K562 (cell line): ENCODE measurements at places on chromosomes 2 and 18.

- DNase-seq, result no peak
Observed at GRCh38 chr18:73408469-73408868, 540.7 kb upstream of the NETO1 start.

DNA sequence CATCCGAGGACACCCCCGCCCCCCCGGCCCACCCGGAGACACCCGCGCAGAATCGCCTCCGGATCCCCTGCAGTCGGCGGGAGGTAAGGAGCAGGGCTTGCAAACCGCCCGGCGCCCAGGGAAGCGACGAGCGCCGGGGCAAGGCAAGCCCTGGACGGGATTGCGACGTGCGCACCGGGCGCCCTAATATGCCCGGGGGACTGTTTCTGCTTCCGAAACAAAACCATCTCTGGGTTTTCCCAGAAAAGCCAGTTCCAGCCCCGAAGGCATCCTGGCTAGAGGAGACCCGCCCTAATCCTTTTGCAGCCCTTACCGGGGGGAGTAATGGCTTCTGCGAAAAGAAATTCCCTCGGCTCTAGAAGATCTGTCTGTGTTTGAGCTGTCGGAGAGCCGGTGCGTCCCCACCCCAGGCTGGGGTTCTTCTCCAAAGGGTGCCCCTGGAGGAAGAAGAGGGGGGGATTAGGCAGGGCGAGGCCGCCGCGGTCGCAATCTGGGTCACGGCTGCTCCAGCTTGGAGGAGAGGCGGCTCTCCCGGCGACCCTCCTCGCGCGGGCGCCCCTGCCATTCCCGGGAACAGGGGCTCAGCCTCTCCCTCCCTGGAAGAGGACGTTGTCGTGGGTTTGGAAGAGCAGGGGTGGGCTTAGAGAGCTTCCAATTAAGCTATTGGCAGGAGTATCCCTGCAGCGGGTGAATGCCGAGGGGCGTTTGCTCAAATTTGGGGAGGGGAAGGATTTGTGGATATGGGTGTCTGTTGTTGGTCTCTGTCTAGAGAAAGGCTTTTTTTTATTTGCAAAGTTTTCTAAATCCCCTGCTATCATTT, 521 bp downstream of the MYCN start:
- no peak for DNase-seq

GRCh38 chr2:82109418-82109817, 1804.9 kb upstream of the LRRTM1 start:
- DNase-seq, result no peak

DNA sequence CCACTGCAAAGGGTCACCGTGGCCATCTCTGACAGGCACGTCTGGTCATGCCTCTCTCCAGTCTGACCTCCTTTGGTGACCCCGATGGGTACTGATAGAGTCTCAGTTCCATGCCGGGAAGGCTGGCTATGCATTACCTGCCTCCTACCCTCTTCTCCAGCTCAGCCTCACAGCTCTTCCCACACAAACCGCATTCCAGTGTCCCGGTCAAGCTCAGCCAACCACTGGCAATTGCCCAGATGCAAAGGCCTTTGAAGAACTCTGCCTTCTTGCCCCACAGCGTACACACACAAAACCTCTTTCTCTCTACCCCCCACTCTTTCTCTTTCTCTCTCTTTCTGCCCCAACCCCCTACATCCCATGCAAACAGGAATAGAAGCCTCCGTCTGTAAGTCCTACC, 37.6 kb downstream of the TMEM163 start:
- DNase-seq, result no peak

DNA sequence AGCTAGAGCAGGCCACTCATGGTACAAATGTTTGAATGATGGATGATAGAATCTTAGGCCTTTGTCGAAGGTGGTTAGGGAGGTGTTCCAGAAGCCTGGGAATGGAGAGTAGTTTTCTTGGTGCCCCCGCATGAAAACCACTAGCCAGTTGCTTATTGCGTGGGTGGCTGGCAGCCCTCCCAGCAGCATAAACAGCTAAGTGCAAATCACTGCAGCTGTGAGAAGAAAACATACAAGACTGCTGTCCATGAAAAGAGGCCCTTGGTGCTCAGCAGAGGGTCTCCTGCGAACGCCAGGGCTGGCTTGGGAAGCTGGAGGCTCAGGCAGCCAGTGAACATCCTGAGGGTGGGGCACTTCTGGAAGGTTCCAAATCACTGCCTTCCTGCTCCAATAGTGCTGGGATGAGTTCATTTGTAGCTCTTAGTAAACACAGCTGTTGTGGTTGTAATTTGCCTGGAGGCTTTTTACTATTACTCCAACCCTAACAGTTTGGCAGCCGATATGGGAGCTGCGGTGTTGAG, 118.8 kb downstream of the MGAT5 start:
- DNase-seq, result no peak

DNA sequence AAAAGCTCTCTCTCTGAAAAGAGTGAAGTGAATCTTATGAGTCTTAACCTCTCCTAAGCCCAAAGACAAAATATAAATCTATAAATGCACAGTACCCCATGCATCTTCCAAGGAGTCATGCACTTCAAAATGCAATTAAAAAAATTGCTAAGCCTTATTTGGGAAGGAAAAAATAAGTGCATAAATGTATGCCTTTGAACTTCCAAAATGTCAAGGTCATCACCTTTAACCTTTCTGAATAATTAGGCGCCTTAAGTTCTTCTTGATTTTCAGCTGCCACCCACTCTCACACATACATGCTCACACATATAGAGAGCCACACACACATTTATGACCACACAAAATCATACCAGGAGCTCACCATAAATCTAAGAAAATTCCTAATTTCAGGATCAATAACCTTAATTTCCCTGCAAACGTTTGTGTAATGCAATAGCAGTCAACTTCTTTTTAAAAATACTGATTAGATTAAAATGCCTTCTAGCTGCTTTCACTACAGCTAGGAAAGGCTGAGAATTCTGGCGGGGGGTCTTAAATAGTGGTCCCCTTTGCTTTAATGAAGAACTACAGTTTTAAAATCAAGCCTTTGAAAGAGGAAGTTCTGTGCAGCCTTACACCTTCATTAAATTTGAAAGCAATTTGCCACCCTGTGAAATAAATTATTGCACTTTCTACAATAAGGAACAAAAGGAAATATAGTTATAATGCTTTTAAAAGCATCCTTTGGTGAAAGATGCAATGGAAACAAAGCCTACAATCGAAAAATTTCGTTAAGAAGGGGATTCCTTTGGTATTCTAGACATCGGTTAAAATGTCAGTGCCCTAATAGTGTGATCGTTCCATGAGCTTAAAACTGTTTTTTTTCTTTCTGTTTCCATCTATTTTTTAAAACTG, 3.6 kb downstream of the HOXD11 start:
- no peak for DNase-seq

DNA sequence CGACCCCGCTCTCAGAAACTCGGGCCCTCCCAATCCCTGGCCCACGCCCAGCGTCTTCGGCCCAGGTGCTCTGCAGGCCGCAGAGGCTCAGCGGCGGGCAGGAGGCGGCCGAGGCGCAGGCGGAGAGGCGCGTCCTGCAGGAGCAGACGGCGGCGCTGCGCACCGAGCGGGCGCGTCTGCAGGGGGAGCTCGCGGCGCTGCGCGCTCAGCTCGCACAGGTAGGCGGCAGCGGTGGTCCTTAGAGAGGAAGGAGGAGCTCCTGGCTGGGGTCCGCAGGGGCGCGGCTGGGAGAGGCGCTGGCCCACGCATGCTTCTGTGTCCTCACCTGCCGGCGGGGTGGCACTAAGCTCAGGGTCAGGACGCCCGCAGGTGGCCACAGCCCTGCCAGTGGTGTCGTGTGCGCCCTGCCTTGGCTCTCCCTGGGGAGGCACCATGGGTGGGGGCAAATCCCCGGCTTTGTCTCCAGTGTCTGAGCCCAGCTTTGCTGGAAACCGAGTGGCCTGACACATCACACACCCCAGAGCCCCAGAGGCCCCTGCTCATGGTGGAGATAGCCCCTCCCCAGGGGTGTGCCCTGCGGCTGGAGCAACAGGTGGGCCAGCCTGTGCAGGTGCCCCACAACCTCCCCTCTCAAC, 14.9 kb upstream of the SNED1 start:
- peak; percentile 35 for DNase-seq

DNA sequence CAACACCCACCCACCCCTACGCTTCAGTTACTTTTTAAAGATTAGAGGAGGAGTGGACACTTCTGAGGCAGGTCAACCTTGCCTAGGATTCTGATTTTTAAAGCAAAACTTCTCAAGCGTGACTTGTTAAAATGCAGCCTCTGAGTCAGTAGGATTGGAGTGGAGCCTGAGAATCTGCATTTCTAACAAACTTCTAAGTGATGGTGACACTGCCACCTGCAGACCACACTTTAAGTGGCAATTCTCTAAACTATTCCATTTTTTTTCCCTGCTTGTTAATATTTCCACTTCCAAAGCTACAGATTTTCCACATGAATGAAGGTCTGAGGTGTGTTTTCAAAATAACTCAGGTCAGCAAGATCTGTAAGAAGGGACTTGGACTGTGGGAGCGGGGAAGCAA, 171.1 kb upstream of the CCDC150 start:
- DNase-seq, result no peak

GRCh38 chr2:241314226-241315092, 1.0 kb downstream of the HDLBP start:
- no peak for DNase-seq

DNA sequence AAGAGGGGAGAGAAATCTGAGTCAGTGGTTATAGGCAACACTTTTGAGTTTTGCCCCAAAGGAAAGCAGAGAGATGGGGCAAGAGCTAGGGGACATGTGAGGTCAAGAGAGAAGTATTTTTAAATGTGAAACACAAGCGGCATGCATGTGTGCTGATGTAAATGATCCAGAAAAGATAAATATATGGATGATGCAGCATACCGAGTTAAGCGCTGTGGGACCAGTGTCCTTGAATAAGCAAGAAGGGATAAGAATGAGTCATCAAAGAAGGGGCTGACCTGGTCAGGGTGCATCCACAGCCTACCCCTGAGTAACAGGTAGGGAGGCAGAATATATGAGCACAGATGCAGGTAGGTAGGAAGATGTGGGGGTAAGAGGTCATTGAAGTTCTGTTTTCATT, 180.9 kb downstream of the TRABD2A start:
- no peak for DNase-seq

DNA sequence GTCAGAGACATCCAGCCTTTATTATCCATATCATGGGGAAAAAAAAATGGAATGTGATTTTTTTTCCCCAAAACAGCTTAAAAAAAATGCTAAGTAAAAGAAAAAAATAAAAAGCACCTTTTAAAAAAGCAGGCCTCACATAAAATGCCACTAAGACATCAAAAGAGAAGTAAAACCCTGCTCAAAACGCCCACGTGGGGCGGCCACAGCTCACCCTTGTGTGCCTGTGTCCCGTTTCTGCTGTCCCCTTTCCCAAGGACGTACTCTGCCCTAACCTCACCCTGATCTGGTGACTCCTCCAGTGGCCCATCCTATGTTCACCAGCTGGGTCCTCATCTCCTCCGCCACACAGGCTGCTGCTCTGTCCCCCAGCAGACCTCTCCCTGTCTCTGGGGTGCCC, 125.4 kb downstream of the NEDD4L start:
- no peak for DNase-seq
